Activated CD8-positive, alpha-beta T cell treated with anti-CD3 and anti-CD28 coated beads for 36 hours (primary cell): ENCODE measurements at places on chromosomes 5 and 9. TPM values are rescaled to one million over a fixed set of nuclear protein-coding genes. Genes with fewer than 3 reads are reported as not detected.
A peak's percentile ranks its signal among the peaks of the same experiment; 100 is the strongest.

SH3PXD2B gene
- total RNA-seq = 0.47 TPM

GRCh38 chr9:106801816-106802215 lies 61.1 kb upstream of the ZNF462 start:
- no peaks in the 10 kb centered on the region for H3K27me3 ChIP-seq
- H3K36me3 ChIP-seq = no peaks in the 10 kb centered on the region
- H3K27ac ChIP-seq = no peak overlapping the region
- H3K4me3 ChIP-seq = no peak overlapping the region
- no peak for DNase-seq

DNA sequence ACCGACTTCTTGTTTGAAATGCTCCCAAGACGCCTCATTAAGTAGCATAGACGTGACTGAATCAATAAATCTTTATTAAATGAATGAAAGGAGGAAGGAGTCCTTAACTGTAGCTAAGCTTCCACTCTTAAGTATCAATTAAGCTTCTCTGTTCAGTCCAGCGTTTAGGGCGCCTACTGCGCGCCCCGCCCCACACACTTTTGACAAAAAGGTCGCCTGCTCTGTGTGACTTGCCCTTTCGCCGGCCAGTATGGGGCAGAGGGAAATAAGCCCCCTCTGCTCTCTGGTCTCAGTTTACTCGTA lies 662 bp upstream of the DOLPP1 start:
- peaks cover 21% of the 10 kb centered on the region for H3K4me1 ChIP-seq
- no peak for DNase-seq
- H3K27me3 ChIP-seq = no peaks in the 10 kb centered on the region

- no peak for DNase-seq
- peak overlapping the region; percentile 70 for H3K27ac ChIP-seq
- no peak overlapping the region for H3K4me3 ChIP-seq
- peaks cover 25% of the 10 kb centered on the region for H3K36me3 ChIP-seq
- no peaks in the 10 kb centered on the region for H3K27me3 ChIP-seq
- H3K4me1 ChIP-seq = peaks cover 26% of the 10 kb centered on the region
Observed at GRCh38 chr9:34652602-34653000, 616 bp downstream of the IL11RA start.

DBH gene
- total RNA-seq = not detected
